ENCODE measurements at places on chromosomes 16 and 17. TPM values are rescaled to one million over a fixed set of nuclear protein-coding genes. Genes with fewer than 3 reads are reported as not detected.

DNA sequence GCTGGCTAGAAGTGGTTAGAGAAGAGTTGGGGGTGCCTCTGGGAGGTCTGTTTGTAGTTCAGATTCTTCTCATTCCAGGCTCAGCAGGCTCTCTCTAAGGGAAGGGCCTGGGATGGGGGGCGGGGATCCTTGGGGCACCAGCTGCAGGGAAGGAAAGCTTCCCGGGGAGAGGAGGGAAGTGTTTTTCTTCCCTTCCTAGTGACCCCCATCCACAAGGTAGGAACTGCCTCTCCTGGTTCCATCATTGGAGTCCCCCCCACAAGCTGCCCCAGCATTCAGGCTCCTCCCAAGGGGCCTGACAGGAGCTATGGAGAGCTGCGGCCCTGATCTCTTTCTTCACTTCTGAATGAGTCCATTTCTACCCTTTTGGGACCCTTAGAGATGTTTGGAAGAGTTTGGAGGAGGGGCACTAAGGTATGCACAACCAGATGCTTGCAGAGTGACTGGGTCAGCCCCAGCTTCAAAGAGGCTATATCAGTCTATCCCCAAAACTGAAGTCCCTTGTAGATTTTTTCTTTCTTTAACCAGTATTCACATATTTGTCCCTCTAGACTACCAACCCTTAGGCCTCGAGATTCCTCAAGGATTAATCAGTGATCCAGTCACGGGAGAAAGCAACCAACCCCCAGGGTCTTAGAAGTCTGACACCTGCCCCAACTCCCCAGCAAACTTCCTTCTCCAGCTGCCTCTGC, 13.9 kb upstream of the FZD2 start:
- H3K4me3 ChIP-seq: no peak overlapping the region
- no peaks in the 10 kb centered on the region for H3K27me3 ChIP-seq
- H3K27ac ChIP-seq: no peak overlapping the region
- H3K36me3 ChIP-seq: no peaks in the 10 kb centered on the region
- no peak for DNase-seq

DNA sequence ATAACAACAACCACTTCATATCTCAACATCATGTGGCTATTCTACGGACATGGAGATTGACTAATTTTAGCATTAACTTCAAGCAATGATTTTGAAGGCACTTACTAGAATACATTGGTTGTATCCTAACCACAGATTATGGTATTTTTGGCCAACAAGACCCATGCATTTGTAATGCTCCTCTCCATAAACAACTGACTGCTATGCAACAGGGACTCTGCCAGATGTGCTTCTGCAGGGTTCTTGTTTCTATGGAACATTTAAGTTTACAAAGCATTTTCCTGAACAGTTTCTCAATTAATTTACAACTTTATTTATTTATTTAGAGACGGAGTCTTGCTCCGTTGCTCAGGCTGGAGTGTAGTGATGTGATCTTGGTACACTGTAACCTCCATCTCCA, 178.0 kb downstream of the PARN start:
- no peaks in the 10 kb centered on the region for H3K36me3 ChIP-seq
- no peak for DNase-seq
- no peaks in the 10 kb centered on the region for H3K4me1 ChIP-seq

DNA sequence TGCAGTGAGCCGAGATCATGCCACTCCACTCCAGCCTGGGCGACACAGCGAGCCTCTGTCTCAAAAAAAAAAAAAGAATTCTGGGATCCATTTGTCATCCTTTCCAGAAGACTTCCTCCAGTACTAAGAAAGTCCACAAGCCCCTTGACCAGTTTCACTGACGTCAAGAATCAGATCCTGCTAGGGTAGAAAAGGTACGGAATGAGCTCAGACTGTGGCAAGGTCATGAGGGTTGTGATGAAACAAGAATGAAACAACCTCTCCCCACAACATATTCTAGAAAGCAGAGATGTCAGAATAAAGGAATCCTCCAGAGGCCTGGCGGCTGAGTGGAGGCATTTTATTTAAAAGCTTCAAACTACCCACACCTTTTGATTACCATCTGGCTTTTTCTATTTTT, 29.9 kb downstream of the TRAF4 start:
- DNase-seq: no peak
- H3K27ac ChIP-seq: no peak overlapping the region
- no peaks in the 10 kb centered on the region for H3K27me3 ChIP-seq

DNA sequence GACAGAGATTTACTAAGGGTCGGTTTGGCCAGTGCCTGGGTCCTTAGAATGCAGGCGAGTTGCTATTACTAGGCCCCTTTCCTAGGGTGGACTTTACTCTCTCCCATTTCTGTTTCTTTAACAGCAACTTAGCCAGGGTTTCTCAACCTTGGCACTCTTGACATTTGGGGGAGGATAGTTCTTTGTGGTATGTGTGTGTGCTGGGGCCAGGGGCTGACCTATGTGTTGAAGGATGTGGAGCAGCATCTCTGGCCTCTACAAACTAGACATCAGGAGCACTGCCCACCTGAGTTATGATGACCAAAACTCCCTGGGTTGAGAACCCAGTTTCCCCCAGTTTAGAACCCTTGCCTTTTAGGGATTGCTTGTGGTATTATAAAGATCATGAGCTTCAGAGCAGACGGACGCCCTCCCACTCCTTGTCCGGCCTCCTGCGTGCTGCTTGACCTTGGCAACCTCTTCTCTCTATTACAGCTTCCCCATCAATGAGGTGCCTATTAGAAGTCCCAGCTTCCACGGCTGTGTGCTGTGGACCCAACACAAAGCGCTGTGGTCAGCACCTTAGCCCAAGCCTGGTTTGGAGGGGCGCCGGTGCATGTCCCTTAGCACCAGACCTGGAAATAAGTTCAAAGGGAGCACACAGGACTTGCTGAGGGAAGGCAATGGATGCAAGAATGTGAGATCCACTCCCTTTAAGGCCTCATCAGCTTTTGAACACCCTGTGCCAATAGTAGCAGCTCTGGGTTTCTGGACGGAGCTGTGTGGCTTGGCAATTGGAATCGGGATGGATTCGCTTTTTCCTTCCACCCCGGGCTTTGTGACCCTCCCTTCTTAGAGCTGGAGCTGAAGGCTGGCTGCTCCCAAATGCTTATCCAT, 239.2 kb upstream of the MAF start:
- no peak overlapping the region for H3K4me3 ChIP-seq
- H3K36me3 ChIP-seq: no peaks in the 10 kb centered on the region
- peak; percentile 30 for DNase-seq
- peaks cover 11% of the 10 kb centered on the region for H3K4me1 ChIP-seq
- no peaks in the 10 kb centered on the region for H3K27me3 ChIP-seq

GRCh38 chr17:77859035-77859810, 99.3 kb upstream of the TNRC6C start:
- H3K4me1 ChIP-seq: peaks cover under 1% of the 10 kb centered on the region
- H3K4me3 ChIP-seq: no peak overlapping the region
- H3K36me3 ChIP-seq: no peaks in the 10 kb centered on the region
- H3K27ac ChIP-seq: no peak overlapping the region

- H3K4me1 ChIP-seq: no peaks in the 10 kb centered on the region
- H3K4me3 ChIP-seq: no peak overlapping the region
- DNase-seq: no peak
Measured at GRCh38 chr17:66399441-66399840, 97.0 kb downstream of the PRKCA start.

DNA sequence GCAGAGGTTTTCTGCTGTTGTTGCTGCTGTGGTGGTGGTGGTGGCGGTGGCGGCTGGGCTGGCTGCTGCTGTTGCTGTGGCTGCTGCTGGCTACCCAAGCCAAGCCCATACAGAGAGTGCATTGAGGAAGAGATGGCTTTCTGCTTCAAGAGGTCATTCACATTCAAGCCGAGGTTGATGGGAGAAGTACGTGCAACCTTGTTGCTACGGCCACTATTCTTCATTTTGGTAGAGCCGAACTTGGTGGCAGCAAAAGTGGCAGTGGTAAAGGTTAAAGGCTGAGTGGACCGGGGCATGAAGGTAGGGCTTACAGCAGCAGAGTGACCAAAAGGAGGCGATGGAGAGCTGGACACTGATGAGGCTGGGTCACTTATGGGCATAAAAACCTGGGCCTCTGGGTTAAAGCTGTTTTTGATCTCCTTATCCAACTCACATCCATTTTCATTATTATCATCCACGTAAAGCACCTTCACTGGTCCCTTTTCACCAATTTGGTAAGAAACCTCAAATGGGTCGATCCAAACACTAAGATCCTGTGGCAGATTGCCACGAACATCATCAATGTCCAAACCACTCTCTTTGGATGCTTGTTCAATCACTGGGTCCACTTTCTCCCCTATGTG, 2.8 kb downstream of the TOB1 start:
- peaks cover 7% of the 10 kb centered on the region for H3K4me1 ChIP-seq
- H3K4me3 ChIP-seq: no peak overlapping the region
- no peaks in the 10 kb centered on the region for H3K36me3 ChIP-seq
- peak; percentile 73 for DNase-seq
- H3K27me3 ChIP-seq: no peaks in the 10 kb centered on the region

GRCh38 chr16:31532896-31533295, 5.2 kb downstream of the AHSP start:
- H3K27ac ChIP-seq: no peak overlapping the region
- no peaks in the 10 kb centered on the region for H3K36me3 ChIP-seq
- no peak for DNase-seq
- no peaks in the 10 kb centered on the region for H3K27me3 ChIP-seq
- peaks cover 9% of the 10 kb centered on the region for H3K4me1 ChIP-seq

GRCh38 chr17:81518785-81519283, 6.2 kb upstream of the ACTG1 start:
- no peak for DNase-seq
- peak overlapping the region; percentile 44 for H3K4me3 ChIP-seq
- H3K36me3 ChIP-seq: no peaks in the 10 kb centered on the region
- H3K27me3 ChIP-seq: no peaks in the 10 kb centered on the region
- H3K27ac ChIP-seq: no peak overlapping the region

- DNase-seq: peak; percentile 58
- H3K4me3 ChIP-seq: no peak overlapping the region
- H3K27me3 ChIP-seq: no peaks in the 10 kb centered on the region
- no peaks in the 10 kb centered on the region for H3K36me3 ChIP-seq
Measured at GRCh38 chr16:49700251-49701064, 155.5 kb downstream of the ZNF423 start.

DNA sequence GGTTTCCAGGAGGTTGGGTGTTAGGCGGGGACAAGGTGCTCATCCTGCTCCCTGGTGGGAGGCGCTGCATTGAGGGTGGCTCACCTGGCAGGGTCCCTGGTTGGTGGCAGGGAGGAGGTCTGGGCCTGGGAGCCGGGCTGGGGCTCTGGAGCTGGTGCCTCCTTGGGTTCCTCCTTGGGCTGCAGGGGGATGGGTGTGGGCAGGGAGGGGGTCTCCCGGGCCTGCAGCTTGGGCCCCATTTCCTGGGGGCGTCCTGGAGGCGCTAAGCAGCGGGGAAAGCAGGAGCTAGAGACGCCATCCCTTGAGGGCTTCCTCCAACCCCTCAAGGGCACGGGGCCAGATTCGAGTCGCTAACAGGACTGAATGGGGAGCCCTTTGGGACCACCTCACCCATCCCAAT, 11.1 kb downstream of the CNGB1 start:
- H3K36me3 ChIP-seq: no peaks in the 10 kb centered on the region
- no peak overlapping the region for H3K4me3 ChIP-seq
- H3K27ac ChIP-seq: no peak overlapping the region
- H3K27me3 ChIP-seq: no peaks in the 10 kb centered on the region
- peaks cover 7% of the 10 kb centered on the region for H3K4me1 ChIP-seq

- H3K4me3 ChIP-seq: no peak overlapping the region
- H3K36me3 ChIP-seq: no peaks in the 10 kb centered on the region
- H3K4me1 ChIP-seq: no peaks in the 10 kb centered on the region
- no peaks in the 10 kb centered on the region for H3K27me3 ChIP-seq
- no peak for DNase-seq
Measured at GRCh38 chr16:53960050-53960812, 256.3 kb downstream of the FTO start.

GRCh38 chr17:19702217-19702641, 14.2 kb downstream of the SLC47A2 start:
- no peaks in the 10 kb centered on the region for H3K36me3 ChIP-seq
- H3K4me3 ChIP-seq: no peak overlapping the region
- H3K27ac ChIP-seq: no peak overlapping the region
- DNase-seq: peak; percentile 2
- H3K27me3 ChIP-seq: no peaks in the 10 kb centered on the region

PRCD gene
- total RNA-seq: 3.8 TPM

NHLRC4 gene
- 4.5 TPM for total RNA-seq

GUCY2D gene
- 1.7 TPM for total RNA-seq

CDH13 gene
- total RNA-seq: 1.2 TPM

TMIGD1 gene
- total RNA-seq: not detected

TBC1D3I gene
- 2.2 TPM for total RNA-seq

Data from testis (tissue), 5 donors.